ENCODE measurements at places on chromosomes 1 and 21.
A peak's percentile ranks its signal among the peaks of the same experiment; 100 is the strongest.

DNA sequence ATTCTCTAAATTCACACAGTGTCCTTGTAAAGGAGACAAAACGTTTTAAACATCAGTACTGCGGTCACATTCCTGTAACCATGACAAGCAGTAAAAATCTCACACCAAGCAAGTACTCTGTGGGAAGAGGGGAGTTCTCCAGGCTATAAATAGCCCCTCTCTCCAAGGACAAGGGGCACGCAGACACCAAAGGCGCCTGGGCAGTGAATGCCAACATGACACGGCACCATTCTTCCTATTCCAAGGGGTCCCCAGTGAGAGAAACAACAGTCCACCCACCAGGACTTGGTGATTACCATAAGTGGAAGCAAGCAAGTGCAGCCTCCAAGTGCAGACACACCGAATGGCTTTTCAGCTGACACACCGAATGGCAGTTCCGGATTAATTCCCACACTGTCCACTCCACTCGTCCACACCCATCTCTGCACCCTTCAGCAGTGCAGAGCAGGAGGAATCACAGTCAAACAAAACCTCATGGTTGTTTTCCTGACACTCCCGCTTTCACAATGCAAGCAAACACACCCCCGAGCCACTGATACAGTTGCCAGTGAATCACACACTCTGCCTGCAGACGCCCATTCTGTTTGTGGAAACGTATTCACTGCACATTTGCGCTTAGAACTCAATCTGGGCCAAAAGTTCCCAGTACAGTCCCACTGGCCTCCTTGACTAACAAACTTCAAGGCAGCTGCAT lies 1.8 kb downstream of the PTTG1IP start:
- peak; percentile 80 for DNase-seq

DNA sequence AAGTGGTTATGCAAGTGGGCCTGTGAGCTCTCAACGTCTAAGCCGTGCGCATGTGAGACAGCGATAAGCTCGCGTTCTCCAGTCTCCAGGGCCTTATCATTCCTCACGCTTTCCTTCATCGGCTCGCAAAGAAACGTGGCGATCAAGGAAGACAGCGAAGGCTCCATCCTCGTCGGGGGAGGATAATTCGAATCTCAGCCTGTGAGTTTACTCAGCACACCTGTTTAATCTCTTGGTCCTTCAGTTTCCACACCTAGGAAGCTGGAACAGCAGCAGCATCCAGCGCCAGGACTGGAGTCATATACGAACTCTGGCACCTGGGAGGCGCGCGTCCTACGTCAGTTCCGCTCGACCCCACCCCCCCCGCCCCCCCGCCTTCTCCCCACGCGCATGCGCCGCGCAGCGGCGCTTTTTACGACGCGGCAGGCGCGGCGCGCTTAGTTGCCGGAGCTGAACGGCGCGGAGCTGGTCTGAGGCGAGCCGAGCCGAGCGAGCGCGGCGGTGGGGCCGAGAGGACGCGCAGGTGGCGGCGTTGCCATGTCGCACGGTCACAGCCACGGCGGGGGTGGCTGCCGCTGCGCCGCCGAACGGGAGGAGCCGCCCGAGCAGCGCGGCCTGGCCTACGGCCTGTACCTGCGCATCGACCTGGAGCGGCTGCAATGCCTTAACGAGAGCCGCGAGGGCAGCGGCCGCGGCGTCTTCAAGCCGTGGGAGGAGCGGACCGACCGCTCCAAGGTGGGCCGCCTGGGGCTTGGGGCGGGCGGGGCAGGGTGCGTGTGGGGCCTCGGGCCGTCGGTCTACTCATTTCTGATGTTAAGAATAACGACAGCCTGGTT lies at the start of gene PITHD1:
TSS of gene PITHD1 (plus strand) at position 440 of the 836 bp plus-strand sequence. CDS start at position 538, 98 bp downstream.
- peak; percentile 76 for DNase-seq

DNA sequence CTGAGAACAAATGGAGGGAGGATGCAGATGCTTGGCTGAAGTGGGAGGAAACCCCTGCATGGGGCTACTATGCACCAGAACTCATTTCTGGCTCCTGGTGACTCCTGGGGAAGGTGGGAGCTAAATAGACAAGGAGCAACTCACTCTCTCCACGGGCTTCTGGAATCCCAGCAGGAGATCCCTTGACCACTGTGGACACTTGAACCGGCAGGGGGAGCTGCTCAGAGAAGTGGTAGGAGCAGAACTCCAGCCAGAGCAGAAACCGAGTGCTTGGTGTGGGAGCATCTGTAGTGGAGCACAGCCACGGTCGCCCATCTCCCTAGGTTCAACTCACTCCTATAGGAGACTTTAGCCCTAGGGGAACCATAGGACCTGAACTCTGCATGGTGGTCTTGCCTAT lies 205.6 kb upstream of the GJB5 start:
- no peak for DNase-seq

- DNase-seq = no peak
These were observed 21.2 kb downstream of the KIAA2013 start for GRCh38 chr1:11904978-11905377.

DNA sequence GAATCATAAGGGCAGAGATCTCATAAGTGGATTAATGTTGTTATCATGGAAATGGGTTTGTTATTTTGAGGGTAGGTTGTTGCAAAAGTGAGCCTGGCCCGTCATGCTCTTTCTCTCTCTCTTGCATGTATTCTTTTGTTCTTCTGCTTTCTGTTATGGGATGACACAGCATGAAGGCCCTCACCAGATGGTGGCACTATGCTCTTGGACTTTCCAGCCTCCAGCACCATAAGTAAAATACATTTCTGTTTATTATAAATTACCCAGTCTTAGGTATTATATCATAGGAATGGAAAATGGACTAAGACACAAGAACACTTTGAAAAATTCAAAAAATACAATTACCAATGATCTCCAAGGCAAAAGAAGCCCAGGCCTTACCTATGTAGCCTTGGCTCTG lies 676.1 kb downstream of the PTPRU start:
- peak; percentile 34 for DNase-seq

- DNase-seq = no peak
These were observed 15.2 kb downstream of the GIPC2 start for GRCh38 chr1:78060857-78061563.

- DNase-seq = peak; percentile 68
These were observed 26.3 kb downstream of the PER3 start for GRCh38 chr1:7810395-7810794.

DNA sequence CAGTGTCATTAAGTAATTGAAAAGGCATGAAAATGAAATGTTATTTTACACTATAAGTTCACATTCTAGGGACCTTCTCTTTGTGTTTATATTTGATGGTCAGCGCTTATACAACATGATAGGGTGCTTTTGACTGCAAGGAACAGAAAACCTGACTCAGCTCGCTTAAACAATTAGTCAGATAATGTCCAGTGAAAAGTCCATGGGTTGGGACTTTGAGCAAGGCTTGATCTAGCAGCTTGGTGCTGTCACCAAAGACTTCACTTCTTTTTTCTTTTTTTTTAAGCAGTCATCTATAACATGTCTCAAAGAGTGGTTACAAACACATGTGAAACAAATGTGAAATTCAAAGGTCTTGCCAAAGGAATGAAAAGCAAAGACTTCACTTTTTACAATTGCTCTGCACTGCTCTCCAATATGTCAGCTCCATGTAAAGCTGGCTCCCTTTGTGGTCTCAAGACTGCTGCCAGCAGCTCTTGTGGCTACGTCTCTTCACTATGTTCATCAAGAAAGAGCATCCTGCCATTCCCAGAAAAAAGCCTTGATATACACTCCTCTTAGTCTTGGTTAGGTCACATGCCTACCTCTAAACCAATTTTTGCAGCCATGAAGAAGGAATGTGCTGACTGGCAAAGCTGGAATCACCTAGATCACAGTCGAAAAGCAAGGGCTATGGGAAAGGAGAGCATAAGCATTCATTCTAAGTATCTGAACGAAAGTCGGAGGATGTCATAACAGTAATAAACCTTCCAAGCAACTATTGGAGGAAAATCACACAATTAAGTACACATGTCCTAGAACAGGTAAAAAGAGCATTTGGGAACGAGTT lies 15.2 kb downstream of the F3 start:
- peak; percentile 73 for DNase-seq

DNA sequence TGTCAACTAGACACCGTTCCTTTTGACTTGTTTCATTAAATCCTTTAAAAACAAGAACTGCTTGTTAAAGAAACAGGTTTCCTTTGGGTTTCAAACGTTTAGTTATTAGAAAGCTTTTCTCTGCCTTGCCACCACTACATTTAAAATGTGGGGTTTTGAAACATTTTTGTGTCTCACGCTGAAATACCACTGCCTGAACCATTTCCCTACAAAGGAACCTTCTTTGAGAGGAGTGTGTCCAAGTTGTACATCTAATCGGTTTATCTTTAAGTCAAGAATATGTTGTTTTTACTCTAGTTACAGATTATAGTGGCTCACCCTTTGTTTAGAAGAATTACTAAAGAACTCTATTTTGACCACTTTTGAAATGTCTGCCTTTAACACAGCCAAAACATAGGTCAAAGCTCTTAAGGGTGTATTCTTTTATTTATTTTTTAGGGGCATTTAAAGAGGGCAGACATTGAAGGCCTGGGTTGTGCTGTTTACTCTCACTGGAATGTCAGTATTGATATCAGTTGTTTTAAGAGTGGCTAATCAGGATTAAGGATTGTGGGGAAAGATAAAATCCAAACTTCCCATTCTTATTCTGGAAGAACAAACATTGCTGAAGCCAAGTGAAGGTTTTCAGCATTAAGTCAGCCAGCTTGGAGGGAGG lies 143.4 kb downstream of the GALNT2 start:
- DNase-seq = no peak

GRCh38 chr1:207191061-207191460 lies 87.0 kb downstream of the C4BPA start:
- DNase-seq = no peak

GRCh38 chr1:101309334-101310311 lies 72.8 kb downstream of the S1PR1 start:
- peak; percentile 57 for DNase-seq

DNA sequence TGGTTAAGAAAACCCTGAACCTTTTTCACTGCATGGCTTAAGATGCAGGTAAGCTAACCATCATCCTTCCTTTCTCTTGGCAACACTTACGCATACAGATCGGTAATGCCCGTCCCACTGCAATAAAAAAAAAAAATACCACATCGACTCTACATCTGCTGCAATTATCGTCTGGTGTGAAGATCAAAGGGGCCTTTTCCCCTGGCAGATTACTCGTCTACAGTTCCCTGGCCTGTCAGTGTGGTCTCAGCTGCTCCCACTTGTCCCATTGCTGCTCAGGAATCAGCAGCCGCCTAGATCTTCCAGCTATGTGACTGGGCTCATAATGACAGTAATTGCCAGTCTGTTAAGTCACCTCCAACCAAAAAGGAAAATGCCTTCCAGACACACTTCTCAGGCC lies 133.1 kb downstream of the SETD4 start:
- no peak for DNase-seq

DNA sequence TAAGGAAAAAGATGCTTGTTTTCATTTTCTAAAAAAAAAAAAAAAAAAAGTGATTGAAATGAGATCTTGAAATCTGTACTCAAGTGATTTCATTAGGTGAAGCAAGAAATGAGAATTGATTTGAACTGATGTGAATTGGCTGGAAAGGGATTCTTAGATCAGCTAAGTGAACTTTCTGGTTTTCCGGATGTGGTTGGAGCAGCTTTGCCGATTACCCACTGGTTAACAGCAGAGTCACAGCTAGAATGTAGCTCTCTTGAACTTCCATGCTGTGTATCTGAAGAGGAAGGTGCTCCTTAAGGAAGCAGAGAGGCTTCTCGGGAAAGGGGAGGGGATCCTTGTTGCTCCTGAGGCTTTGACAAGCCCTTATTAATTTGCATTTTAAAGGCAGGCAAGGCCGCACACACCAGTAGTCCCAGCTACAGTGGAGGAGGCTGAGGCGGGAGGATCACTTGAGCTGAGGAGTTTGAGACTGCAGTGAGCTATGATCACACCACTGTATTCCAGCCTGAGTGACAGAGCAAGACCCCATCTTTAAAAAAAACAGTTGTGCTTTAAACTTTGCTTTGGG lies 28.7 kb upstream of the PWP2 start:
- DNase-seq = no peak

DNA sequence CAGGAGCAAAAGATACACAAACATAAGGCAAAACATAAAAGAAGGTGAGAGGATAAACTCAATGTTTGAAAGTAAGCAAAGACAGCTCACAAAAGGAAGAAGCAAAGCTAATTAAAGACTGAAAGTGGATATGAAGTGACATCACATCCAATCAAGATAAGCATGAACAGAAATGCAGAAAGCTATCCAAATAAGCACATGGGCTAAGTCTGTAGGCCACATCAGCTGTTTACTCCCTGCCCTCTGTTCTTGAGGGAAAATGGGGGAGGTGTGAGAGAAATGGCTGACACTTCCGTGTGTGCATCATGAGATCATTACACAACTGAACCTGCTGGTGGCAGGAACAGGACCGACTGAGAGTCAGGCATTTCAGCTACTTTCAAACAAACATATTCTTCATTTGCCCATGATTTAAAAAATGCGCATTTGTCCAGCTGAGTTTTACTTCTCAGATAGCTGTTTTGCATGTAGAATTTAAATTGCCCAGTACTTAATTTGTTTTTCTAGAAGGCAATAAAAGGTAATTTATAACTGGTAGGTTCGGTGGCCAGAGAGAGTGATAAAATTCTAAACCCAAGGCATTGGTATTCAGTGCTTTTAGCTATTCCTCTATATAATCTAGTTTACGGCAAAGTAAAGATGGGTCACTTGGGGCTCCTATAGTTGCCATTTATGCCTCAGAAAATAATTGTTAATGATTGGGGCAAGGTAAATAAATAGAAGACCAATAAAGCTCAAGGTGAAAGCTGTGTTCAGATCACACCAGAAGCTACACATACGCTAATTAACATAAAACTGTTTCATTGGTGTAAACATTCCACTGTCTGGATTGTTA lies 27.2 kb upstream of the MAN1A2 start:
- peak; percentile 26 for DNase-seq

- peak; percentile 25 for DNase-seq
These were observed 125.4 kb upstream of the DAB1 start for GRCh38 chr1:57549300-57549699.

DNA sequence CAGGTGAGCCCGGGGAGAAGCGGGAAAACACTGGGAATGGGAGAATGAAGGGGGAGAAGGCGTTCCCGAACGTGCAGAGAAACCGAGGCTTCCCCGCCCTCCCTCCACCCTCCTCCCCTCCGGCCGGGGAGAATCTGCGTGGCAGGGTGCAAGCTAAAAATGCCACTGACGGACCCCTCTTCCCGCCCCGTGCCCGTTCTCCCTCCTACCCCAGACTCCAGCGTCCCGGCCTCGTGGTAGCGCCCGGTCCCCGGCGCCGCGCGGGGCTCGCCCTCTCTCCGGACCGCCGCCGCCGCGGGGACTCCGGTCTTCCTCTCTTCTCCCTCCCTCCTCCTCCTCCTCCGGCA lies 81.6 kb upstream of the AK4 start:
- no peak for DNase-seq

DNA sequence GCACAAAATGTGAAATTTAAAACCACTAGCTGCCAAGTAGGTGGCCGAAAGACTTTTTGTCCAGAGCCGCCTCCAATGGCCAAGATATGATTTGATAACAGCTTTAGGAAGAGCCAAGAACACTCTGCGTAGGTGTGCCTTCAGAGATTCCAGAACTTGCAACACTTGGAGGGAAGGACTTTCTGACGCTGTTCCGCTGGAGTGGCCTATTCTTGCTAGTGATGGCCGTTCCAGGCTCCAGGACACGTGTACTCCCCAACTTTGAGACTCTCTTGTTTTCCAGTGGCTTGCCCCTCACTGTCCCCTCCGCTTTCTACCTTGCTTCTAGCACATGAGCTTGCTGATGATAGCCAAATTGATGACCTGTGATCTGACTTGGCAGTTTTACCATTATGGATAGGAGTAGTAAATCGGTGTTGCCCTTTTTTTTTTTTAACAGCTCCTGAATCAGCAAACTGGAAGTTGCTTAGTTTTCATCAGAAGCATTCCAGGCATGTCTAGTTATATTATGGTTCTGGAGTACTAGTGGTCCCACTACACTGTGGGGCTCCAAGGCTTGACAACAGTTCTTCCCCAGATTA lies 1.0 kb downstream of the PRDX6 start:
- peak; percentile 70 for DNase-seq
